ENCODE measurements at places on chromosomes 3 and 15. TPM values are rescaled to one million over a fixed set of nuclear protein-coding genes. Genes with fewer than 3 reads are reported as not detected.

- DNase-seq, result no peak
Measured at GRCh38 chr15:41862515-41863116, 24.0 kb downstream of the PLA2G4B start.

GRIP2 gene
- total RNA-seq, result 0.03 TPM

DNA sequence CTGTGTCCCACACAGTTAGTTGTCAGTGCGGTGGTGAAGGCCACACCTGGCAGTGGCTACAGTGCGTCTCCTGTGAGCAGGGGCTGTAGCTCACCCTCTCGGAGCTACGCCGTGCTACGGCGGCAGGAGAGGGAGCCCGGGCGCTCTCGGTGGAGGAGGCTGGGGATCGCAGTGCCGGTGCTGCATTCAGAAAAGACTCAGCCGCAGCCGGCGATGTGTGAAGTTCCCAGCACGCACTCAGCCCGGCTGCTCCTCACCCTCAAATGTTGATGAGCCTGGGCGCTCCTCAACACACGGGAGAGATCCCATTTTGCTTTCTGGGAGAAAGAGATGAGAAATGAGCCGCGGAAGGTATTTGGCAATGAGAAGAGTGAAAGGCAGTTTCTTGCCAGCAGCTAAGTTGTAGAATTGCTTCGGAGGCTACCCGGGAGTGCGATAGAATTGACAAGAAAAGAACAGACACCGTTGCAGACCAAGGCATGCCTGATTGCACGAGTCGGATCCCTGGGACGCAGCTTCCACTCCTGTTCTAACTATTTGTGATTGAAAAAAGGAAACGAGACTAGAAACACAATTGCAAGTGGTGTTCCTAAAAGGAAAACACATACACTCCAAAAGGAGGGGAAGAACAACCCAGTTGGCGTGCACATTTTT, at the start of gene UNC13C:
UNC13C (plus strand) TSS at position 189 of the 654 bp plus-strand sequence. CDS start 34,463 bp downstream, outside the sequence.
- no peak for DNase-seq

DNA sequence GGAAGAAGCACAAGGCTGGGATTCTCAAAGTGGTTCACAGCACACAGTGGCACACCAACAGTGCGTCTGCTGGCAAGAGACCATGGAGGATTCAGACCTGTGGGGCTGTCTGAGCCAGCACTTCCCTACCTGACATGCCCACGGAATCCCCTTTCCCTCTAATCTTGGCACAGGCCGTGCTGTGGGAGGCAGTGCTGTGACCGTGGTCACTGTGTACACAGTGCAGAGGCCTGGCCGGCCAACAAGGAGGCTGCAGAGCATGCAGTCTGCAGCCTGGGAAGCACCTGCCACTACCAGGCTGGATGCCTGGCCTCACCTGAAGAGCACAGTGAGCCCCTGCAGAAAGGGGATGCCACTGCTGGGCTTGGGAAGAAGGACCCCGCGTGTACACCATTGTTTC, 301.0 kb upstream of the LYSMD4 start:
- DNase-seq, result no peak

DNA sequence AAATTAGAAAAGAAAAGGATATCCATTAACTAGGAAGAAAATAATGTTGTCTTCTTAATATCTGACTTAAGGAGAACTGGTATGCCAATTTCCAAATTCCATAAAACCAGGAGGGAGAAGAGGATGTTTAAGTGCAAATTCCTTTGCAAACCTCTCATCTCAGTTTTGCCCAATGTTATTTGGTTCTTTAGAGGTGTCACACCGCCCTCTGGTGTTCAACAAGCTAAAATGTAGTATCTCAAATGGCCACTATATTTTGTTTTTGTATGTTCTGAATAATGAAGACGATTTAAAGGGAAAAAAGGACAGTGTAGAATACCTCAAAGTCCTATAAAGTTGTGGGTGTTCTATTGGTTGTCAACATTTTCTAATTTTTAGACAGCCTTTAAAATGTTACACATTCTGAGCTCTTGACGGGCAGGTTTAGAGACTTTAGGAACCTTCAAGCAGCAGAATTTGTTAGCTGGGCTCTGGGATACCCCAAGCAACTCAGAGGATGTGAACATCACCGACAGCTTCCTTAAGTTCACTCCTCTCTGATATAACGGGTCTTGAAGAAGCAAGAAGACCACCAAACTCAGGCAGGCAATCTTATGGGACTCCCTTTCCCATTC, 458.3 kb downstream of the MFSD1 start:
- DNase-seq, result peak; percentile 55

- no peak for DNase-seq
Measured at GRCh38 chr3:114962189-114962588, 184.9 kb downstream of the ZBTB20 start.

- DNase-seq, result no peak
Measured at GRCh38 chr3:11282250-11283138, 10.3 kb downstream of the ATG7 start.

- no peak for DNase-seq
Measured at GRCh38 chr3:29099296-29099695, 181.6 kb upstream of the RBMS3 start.

AAGAB gene
- total RNA-seq, result 39.7 TPM

COX5A gene
- 235 TPM for total RNA-seq

RARRES1 gene
- not detected for total RNA-seq

DNA sequence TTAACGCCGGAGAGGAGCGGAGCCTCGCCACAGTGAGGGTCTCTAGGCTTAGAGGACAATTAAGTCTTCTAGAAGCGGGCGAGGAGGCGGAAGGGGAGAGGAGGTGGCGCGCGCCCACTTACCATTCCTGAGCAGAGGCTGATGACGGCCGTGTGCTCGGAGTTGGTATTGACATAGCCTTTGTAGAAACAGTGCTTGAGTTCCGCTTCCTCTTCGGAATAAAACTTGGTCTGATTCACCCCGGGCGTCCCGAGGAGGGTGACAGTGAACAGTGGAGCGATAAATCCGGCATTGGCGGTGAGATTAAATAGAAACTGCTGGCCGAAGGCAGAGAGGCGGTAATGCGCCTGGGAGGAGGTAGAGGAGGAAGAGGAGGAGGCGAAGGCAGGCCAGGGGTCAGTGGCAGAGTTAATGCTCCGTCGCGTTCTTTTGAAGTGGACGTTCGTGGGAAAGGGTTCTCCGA, 1.3 kb downstream of the ADAMTS9 start:
- DNase-seq, result peak; percentile 46

LINGO1 gene
- total RNA-seq, result 0.14 TPM

DNA sequence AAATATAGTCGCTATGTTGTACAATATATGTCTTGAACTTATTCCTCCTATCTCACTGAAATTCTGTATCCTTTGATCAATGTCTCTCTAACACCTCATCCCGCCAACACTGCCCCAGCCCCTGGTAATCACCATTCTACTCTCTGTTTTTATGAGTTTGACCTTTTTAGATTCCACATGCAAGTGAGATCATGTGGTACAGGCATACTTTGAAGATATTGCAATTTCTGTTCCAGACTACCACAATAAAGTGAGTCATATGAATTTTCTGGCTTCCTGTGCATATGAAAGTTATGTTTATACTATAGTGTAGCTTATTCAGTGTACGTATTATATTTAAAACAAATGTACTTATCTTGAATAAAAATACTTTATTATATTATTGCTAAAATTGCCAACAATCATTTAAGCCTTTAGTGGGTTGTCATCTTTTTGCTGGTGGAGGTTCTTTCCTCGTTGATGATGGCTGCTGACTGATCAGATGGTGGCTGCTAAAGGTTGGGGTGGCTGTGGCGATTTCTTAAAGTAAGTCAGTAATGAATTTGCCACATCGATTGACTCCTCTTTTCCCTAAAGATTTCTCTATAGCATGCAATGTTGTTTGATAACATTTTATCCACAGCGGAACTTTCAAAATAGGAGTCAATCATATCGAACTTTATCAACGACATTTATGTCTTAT, 257.2 kb downstream of the NFKBIZ start:
- no peak for DNase-seq

- no peak for DNase-seq
Measured at GRCh38 chr15:99118801-99119546, 14.1 kb downstream of the SYNM start.

SERPINI2 gene
- not detected for total RNA-seq

STAC gene
- 11.3 TPM for total RNA-seq

ST3GAL6 gene
- total RNA-seq, result not detected

DNA sequence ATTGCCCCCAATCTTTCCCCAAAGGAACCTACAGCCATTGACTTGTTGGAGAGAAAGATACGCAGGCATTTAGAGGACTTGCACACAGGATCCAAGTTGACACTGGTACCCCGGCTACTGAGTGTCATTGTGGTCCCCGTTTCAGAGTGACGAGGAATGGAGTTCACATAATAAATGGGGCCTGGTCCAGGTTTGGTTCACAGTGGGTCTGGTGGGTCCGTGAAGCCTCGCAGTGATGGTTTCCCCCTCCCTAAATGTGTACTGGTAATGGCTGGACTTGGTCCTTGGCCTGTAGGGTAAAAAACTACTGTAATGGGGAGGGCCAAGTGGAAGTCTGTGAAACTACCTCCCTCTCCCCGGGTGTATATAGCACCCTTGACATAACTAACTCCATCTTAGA, 232.1 kb upstream of the LYSMD4 start:
- DNase-seq, result no peak

GRCh38 chr15:60254416-60254815, 143.4 kb downstream of the ANXA2 start:
- no peak for DNase-seq

DNA sequence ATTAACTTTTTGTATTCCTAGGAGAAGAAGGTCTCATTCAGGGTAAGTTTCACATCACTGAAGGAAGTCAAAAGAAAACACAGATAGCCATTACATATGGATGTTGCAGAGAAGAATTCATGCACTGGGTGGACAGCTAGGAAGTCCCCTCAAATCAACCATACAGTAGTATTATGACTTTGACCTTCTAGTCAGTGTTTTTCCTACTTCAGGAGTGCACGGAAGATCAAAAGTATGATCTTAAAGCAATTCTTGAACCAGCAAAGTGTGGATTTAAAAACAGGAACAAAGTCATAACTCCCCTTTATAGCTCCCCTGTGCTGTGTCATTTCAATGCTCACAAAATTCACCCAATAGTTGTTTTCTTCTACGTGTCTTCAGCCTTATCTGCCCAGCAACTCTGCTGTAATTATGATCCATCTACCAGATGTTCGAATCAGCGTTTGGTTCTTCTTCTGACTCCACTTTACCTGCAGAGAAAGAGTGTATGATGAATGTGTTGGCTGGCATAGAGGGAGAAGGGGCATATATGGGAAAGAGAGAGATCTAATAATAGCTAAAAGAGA, 118.1 kb upstream of the MEIS2 start:
- no peak for DNase-seq

CACNA2D2 gene
- 0.02 TPM for total RNA-seq

NRG4 gene
- total RNA-seq, result 19.5 TPM

DNA sequence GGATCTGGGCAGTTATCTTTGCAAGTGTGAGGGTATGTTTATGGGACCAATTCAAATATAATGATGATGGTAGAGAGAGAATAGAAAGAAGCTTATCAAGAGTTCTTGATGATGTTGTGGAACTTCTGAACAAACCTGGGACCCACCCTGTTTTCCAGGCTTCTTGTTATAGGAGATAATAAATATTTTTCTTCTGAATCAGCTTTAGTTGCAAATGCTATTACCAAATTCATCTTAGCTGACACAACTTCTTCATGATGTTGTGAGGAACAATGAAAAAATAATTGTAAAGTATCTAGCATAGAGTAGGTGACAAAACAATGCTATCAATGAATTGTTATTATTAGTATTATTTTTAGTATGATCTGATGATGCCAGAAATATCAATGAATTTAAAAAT, 43.5 kb upstream of the PTX3 start:
- no peak for DNase-seq

- DNase-seq, result no peak
Measured at GRCh38 chr3:19815805-19816204, 118.2 kb downstream of the EFHB start.

DNA sequence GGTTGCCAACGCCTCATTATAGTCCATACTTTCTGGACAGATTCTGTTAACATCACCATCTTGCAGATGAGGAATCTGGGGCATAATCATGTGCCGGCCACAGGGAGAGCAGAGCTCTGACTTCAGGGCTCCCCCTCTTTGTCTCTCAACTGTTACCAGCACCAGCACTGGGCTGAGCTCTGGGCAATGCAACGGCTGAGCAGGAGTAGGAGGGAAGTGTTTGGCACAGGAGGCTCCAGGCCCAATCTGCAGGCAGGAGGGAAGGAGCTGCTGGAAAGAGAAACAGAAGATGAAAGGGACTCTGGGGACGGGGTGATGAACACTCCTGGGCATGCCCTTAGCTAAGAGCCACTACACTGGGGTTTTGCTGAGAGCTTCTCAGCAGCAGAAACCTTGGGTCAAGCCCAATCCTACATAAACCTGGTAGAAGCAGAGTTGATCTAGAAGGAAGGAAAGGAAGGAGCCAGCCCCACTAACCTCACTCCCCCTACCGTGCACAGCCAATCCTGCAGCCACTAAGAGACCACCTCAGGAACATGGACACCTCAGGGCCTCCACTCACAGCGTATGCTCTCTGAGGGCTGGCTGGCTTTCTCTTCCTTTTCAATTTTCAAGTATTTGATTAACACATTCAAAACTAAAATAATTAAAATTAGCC, 73.1 kb upstream of the SPATA12 start:
- DNase-seq, result no peak

DNA sequence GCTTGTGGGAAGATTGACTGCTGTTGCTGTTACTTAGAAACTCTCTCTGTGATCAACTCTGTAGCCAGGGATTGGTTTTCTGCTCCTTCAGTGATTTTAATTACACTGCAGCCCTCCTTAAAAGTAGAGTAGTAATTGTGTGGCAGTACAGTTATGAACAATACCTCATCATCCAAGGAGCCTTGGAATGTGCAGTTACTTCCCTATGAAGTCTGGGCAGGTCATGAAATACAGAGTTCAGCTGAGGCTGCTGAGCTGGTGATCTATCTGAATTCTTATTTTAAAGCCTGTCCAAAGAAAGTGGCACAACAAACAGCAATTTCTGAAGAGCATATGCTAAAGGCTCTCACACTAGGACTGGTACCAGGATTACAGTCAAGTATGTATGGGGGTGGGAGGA, 37.4 kb upstream of the MRPL3 start:
- DNase-seq, result no peak

GPR15 gene
- not detected for total RNA-seq

HSPBAP1 gene
- 5.1 TPM for total RNA-seq

DNA sequence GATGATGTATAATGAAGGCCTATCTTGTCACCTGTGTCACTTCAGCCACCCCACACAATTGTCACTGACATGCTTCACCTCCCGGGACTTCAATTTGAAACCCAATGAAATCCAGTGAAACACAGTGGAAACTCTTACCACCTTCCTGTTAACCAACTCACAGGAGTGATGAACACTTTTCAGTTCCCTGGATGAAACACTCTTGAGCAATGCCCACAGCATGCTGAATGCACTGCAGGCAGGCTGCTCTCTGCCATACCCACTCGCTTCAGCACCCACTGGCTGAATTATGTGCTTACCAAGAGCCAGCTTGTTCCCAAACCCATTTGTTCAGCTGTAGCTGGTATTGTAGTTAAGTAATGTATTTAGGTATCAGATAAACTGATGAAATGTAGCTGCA, 47.0 kb downstream of the MAP2K1 start:
- no peak for DNase-seq

DNA sequence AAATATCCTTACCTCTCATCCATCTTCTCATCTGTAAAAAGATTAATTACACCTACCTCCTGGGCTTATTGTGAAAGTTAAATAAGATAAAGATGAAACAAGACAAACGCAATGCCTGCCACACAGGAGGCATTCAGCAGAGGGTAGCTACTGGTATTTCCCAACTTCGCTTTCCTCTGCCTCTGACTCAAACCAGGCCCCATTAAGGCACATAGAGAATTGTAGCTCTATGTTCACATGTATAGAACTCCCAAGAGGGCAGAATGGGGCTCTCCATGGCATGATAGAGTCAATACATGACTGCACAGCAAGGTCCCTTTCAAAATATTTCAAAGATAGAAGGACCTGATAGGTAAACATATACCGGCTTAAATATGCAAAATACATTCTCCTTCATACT, 1.4 kb downstream of the LYSMD2 start:
- no peak for DNase-seq

LMAN1L gene
- total RNA-seq, result not detected
